Progenitor cell of endocrine pancreas (in vitro differentiated cells): ENCODE measurements at places on chromosomes 7 and 10.

DNA sequence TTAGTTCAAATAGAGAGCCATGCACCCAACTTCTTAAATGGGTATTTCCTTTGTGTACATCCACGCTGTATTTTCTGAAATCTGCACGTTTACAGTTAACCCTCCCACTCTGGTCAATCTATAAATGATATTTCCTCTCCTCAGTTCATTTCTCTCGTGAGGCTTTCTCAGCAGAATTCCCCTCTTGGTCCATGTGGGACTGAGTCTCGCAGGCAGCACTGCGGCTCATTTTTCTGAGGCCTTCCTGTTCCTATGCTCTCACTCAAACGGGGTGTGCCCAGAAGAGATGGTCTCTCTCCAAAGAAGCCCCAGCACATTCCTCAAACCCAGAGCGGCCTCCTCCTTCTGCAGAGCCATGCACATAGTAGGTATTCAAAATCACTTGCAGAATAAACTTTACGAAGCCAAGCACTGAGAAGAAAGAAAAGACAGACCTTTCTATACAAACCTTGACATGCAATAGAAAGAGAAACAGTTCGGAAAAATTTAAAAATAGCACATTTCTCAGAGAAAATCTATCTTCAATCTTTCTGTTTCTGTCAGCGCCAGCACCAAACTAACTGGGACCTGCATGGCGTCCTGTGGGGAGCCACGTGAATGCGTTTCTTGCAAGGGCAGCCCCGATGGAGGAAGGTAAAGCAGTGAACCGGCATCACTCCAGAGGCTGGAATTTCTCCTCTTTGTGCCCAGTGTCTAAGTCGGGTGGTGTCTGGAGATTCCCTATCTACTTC lies 77.1 kb downstream of the HIPK2 start:
- DNase-seq: no peak

- no peak for DNase-seq
These were observed 250.6 kb downstream of the BBS9 start for GRCh38 chr7:33379891-33380525.

DNA sequence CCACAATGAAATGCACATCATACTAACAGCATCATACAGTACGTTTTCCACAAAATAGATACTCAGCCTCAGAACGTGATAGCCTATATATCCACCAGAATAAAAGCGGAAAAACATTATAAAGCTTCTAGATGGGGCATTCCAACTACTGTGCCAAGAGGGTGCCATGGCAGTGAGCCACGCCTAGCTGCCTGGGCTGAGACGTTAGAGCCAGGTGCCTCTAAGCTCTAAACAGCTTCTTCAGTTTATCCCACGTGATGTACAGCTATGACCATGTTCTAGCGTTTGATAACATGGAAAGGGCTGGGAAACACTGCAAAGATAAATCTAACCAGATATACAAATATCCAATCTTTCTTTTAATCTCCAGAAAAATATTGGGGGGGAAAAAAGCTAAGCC lies 17.8 kb downstream of the USP6NL start:
- no peak for DNase-seq

- no peak for DNase-seq
These were observed 52.3 kb downstream of the PARD3 start for GRCh38 chr10:34762603-34763299.

DNA sequence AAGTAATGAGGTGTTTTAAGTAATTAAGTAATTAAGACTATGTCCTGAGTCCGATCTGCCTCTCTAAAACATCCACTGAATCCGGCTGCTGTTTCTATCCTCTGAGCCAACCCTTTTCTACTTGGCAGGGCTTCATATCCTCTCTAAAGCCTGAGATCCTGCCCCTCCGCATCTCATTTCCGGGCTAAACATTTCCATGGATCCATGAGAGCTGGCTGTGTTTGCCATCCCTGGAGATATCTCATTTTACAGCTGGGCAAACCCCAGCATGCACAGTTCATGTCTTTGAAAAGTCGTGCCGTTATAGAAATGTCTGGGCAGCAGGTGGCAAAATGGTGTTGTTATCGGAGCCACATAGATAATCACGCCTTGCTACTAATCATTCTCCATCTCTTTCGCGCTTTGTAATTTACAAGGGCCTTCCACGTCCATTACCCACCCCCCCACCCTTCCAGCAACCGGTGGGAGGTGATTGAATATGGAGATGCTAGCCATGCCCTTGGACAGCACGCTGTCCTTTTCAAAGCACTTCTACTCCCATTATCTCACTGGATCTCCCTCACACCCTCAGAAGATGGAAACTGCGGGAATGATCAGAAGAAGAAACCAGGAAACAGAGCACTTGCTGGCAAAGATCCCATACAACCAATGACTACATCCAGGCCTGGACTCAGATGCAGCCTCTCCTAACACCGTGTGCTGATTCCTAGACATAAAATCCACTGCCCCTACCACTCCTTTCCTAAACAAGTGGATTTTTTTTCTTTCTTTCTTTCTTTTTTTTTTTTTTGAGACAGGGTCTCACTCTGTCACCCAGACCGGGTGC lies 1189.2 kb downstream of the TYW1 start:
- no peak for DNase-seq

DNA sequence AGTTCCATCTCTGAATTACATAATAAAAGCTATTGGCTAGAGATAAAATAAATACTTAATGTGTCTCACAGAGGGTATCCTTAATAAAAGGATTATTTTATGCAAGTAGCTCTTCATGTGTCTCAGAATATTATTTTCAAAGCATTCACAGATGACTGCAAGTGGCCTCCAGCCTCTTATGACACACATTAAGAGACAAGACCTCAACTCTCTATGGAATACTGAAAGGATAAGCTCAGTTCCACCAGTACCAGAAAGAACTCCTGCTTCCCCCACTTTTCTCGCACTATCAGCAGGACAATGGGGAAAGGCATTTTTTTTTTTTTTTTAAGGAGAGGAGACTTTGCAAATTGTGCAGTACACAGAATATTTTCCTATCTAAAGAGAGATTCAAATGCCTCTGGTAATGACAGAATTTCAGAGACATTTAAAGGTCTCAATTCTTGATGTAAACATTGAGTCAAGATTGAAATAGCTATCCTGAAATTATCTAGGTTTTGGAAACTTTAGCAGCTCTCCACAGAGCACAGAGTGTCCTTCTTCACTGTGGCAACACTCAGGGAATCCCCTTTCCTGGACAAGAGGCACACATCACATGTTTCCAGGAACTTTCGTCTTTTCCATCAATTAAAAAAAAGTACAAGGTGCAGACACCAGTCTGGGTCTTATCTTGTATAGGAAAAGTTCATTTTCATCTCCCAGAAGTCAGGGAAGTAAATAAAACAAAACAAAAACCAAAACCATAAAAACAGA lies 122.0 kb upstream of the ANK3 start:
- no peak for DNase-seq

DNA sequence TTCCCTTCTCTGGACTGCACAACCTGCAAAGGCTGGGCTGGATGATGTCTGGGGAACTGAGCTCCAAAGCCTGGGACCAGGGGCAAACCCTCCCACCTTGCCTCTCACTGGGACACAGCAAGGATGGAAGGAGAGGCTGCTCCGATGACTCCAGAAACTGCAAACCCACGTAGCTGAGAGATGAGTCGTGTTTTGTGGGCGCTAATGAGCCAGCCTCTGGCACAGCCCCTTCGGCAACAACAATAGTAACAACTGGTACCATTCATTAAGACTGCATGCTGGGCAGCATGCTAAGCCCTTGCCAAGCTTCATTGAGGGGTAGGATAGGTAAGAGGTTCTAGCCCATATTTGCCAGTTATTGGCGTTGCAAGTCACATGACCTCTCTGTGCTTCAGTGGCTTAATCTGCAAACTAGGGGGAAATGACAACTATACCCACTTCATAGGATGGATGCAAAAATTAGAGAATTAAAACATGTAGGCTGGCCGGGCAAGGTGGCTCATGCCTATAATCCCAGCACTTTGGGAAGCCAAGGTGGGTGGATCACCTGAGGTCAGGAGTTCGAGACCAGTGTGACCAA lies 145.9 kb downstream of the SH3PXD2A start:
- DNase-seq: no peak

DNA sequence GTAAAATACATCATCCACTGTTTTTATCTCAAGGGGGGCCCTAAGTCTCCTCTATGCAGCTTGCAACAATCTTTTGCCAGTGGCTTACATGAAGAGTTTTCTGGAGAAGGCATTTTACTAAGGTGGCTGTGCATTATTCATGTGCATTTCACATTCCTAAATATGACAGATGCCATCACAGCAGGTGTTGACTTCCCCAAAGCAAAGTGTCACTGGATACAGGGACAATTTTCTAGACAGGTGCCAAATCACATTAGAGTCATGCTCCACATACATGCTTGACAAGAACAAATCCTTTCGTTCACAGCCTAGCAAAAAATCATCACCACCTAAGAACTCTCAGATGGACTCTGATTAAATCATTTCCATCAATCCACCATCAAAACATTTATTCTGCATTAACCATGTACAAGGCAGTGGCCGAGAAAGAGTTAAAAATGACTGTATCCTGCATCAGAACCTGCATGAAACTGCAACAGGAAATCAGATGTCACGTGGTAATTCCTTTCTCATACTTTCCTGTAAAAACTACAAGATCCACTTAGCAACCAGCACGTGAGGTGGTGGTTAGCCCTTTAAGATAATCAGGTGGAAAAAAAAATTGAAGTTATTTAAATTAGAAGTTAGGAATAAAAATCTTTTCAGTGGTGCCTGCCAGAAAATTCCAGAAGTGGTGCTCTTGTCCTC lies 88.2 kb upstream of the AFAP1L2 start:
- DNase-seq: no peak

GRCh38 chr7:150945853-150946420 lies 32.2 kb downstream of the KCNH2 start:
- DNase-seq: no peak

DNA sequence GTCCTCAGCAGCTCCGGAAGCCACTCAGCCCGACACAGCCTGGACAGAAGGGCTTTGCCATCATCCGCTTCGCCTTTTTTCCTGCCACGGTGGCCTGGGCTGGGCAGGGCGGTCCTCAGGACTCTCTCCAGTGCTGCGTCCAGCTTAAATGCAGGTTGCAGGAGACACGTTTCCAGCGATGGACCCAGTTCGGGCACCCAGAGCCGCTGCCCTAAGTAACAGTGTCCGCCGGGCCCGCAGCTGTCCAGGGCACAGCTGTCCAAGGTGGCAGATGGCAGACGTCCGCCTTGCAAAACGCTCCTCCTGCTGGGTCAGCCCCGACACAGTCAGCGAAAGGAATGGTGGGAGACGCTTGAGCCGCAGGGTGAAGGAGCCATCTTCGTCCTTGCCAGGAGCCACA lies 37.0 kb upstream of the FOXL3 start:
- no peak for DNase-seq

GRCh38 chr7:112692333-112692732 lies 97.9 kb downstream of the TMEM168 start:
- DNase-seq: no peak

DNA sequence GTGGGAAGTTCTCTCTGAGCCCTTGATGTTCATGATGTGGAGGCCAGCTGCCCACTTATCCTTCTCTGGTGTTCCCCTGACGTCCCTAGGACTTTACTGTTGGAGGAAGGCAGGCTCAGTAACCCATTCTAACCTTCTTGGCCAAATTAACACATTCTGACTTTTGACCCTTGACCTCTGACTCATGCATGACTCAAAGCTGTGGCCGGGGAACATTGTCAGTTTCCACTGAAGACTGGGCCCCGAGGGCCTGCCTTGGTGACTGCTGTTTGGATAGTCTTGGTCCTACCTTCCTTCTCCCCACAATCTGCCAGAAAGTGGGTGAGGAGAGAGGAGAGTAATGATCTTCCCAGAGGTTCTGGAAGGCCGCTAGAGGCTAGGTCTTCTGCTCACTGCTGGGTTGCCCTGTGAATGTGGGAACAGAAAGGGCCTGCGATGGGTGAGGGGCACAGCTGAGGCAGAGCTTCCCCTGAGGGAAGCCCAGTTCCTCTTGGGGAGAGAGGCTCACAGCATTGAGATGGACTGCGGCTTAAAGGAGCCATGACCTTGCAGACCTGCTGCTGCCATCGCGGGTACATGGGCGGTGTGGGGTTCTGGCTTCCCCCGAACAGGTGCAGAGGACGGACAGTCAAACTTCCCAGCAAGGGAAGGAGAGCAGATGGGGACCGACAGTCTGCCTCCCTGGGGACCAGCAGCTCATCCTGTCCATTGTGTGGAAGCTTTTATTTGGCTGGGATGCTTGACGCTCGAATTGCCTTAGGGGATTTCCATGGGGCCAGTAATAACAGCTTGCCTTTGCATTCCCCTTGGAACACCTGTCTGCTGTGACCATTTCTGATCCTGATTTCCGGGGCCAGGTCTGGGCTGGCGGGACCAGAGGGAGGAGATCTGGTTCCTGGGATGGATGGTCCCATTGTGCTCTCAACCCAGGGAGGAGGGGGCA lies 43.8 kb downstream of the ADAMTS14 start:
- no peak for DNase-seq

- no peak for DNase-seq
These were observed 667.2 kb downstream of the GATA3 start for GRCh38 chr10:8721650-8722049.

GRCh38 chr7:133355325-133355708 lies 102.4 kb downstream of the EXOC4 start:
- DNase-seq: no peak

DNA sequence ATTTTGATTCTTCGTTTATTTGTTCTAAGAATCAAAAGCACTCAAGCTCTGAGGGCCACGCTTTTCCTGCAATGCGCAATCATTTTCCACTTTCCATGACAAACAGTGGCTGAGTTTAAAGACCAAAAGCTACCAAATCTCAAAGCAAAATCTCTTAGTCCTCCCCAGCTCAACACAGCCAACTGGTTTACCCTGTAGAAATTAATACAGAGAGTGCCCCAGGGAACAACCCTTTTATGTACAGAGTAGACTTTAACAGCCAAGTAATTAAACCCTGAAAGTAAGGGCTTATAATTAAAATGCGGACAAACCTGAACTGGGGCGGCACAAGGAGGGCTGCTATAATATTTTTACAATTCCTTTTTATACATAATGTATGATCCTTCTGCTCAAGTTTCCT lies 53.2 kb downstream of the FAM53B start:
- DNase-seq: no peak

GRCh38 chr7:28179120-28180030 lies 1.2 kb downstream of the JAZF1 start:
- peak; percentile 45 for DNase-seq

DNA sequence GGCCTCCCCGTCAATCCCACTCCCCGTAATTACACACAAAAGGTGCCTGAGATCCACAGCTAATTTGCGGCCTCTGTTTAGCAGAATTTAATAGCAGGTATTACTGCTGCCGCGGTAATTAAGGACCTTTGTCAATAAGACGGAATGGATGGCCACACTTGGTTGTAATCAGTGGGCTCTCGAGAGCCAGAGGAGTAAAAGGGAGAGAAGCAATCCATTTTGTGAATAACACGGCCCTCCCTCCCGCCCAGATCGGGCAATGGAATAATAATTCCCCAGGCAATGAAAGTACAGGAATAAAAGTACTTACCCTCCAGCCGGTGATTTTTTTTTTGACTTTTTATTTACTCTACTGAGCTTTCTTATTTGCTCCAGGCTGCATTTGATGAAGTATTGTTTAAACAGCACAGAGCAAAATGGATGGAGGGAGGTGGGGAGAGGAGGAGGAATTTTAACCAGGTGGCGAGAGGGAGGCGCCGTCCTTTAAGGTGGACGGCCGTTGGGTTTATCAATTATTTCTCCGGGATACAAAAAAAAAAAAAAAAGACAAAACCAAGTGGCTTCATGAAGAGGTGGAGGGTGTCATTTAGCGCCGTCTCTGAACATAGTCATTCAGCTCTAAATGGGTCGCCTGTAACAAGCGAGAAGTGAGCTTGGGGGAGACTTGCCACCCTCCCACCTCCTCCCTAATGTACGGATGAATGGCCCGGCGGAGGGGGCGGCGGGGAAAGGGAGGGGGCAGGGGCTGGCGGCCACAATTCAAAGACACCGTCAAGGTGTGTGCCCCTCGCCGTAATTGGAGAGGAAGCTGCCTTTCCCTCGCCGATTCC lies 120.3 kb downstream of the BUB3 start:
- DNase-seq: no peak
